ENCODE measurements at places on chromosomes 5 and 9.

DNA sequence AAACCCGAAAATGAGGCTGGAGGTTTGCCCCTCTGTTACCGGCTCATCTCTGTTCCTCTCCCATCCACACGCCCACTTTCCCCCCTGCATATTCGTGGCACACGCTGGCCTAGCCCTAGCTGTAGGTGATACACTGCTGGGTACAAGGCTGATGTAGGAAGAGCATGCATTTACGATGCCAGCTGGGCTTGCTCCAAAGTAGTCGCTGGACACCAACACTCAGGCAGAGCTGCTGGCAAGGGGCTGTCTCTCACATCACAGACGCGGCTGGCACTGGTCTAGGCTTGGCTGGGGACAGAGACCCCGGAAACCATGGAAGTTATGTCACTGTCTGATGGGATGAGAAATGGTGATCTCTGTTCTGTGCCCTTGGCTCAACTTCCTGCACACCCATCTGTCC, 9.8 kb upstream of the PHYKPL start:
- DNase-seq, result no peak

DNA sequence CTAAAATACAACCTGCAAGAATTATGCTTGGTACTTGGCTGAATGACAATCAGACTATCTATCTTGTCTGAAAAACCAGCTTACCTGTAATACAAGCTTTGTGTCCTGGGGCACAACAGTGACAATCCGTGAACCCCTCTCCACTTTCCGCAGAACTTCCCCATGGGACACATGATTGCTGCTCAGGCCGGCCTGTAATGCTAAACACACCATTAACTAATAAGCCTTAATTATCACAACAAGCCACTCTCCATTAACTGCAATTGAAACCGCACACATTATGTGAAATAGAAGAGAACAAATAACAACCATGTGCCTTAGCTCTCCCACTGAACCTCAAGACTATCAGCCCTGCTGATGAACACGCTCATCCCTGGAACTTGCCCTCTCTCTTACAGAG, 33.7 kb downstream of the ELP1 start:
- DNase-seq, result no peak

- DNase-seq, result no peak
Measured at GRCh38 chr5:65243161-65243560, 238.6 kb downstream of the ADAMTS6 start.

- no peak for DNase-seq
Measured at GRCh38 chr5:167696558-167697314, 594.7 kb upstream of the WWC1 start.

GRCh38 chr9:131590907-131591844, 45.9 kb downstream of the PRRT1B start:
- peak; percentile 85 for DNase-seq
